CD4-positive, alpha-beta T cell treated with Interleukin-6 at 100 ng/mL for 8 hours (primary cell): ENCODE measurements at places on chromosomes 3 and 15.

- no peak for DNase-seq
These were observed 73.8 kb downstream of the MB21D2 start for GRCh38 chr3:192843723-192844485.

- DNase-seq, result peak; percentile 76
These were observed 293.5 kb upstream of the SUCLG2 start for GRCh38 chr3:67947808-67948508.

DNA sequence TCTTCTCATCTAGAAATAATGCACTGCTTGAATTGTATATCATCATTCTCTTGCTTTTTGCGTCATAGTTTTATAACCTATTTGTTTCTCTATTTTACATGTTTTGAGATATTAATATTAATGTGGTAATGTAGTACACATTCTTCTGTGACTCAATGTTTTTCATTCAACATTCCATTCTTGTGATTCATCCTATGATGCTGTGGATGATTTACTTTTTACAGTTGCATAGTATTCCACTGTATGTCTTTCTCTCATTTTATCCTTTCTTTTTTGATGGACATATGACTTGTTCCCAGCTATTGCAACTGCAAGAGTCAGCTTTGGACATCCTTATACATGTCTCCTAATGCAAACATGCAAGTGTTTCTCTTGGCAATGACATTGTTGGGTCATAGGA, 20.6 kb upstream of the VEPH1 start:
- DNase-seq, result no peak

DNA sequence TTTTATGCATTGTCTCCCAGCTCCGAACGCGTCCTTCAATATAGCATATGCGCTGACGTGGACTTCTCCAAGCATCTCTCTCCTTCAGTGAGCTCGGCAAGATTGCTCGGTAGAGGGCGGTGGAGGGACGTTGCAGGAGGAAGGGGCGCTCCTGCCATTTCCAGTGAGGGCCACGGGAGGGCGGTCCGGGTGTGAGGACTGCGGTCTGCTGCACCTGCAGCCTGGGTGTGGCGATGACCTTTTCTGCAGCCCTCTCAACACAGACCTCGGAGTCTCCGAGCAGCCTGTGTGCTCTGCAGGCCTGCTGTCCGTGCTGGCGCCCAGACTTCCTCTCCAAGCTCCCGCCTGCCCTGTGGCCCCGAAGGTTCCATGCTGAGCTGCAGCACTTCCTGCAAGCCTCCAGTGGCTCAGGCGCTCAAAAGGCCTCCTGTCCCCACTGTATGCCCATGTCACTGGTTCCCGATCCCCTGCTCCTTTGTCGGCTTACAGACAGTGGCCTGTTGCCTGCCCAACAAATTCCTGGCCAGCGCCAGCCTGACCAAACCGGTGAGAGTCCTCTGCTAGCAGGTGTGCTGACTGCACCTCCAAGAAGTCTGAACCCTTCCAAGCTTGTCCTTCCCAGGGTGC, 8.9 kb upstream of the RTP3 start:
- DNase-seq, result peak; percentile 92
